ENCODE measurements at places on chromosomes 4 and X. TPM values are rescaled to one million over a fixed set of nuclear protein-coding genes. Genes with fewer than 3 reads are reported as not detected.

VCX3A gene
- not detected for total RNA-seq

CTAG1B gene
- total RNA-seq, result not detected

ANOS1 gene
- 0.03 TPM for total RNA-seq

RNF175 gene
- not detected for total RNA-seq

SH2D1A gene
- total RNA-seq, result 42.1 TPM

DNAAF6 gene
- not detected for total RNA-seq

TMEM31 gene
- total RNA-seq, result not detected

ANXA3 gene
- 4.2 TPM for total RNA-seq

COL4A6 gene
- not detected for total RNA-seq

CSN1S1 gene
- total RNA-seq, result not detected

DNA sequence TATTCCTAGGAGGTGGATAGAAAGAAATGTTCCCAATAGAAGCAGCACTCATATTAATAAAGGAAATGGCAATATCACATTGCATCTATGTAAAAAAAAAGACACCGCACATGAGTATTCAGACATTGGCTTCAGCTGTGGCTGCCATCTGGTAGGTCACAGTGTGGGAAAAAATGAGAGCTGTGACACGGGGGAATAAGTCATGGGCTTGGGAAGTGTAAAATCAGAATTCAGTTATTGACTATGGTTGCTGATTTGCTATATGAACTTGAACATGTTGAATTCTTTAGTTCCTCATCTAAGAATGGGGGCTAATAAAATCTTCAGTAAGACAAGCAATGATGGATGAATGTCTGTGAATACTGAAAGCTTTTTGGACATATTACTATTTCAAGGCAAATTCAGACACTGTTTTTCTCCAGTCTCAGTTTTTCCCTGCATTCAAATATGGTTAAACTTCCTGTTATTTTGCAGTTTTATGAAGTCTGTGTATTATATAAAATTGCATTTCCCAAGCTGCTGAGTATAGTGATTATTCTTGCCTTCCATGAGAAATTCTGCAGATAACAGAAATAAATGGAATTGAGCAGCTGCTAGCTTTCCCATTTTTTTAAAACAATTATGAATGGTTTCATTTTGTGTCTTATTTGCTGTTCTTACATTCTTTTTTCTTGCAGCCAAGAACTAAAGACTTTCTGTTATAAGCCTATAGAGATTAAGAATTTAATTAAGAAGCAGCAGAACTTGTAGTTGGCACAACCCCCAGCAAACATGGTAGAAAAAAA, 221.0 kb downstream of the ANKRD50 start:
- no peak for DNase-seq

DNA sequence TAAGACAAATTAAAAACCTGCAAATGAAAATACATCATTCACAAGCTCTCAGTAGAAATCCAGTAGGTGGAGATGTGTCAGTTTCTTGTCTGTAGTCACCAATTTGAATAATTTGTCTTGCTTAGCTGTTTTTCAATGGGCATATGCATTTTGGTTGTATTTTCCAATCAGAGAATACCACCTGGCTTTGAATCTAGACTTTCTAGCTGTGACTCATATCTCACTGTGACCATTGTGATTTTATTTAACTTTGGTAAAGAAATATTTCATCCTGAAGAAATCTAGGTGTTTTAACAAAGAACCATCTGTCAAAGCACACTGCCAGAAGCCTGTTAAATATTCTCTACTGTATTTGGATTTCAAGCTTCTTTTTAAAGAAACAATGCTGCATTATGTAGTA, 1650.6 kb upstream of the IGFBP7 start:
- no peak for DNase-seq

DNA sequence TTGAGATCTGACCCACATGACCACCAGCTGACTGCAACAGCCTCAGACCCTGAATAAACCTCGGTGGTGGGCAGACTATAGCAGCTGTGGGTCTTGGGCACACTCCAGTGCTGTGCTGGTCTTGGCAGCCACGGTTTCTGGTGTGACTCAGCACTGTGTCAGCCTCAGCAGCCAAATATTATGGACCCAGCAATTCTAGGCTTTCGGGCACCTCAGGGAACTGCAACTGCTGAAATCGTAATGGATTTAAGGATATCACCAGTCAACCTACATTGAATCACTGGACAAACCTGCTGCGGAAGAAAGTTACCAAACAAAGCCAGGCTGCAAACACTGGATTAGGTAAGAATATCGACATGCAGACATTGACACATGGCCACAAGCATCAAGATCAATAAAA, 10.5 kb upstream of the UBE2NL start:
- DNase-seq, result no peak

DNA sequence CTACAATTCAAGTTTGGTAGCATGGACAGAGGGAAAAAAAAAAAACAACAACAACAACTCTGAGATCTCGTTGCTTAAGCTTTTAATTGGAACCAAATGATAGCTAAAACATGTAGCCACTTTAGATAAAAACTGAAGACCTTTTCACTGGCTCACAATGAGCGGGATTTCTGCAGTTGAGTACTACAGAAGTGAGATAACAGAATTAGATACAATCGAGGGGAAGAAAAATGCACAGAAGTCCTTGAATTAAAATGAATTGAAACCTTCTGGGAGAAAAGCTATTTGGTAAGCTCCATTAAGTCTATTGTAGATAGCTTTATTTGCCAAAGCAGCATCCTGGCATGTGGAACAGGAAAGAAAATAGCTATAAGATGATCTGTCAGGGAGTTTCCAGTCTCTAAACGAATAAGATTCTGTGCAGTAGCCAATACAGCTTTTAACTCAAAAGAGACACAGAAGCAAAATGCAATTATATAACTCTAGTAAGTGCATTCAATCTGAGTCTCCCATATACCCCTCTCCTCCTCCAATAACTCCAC, 248.5 kb downstream of the ENOX2 start:
- no peak for DNase-seq

DNA sequence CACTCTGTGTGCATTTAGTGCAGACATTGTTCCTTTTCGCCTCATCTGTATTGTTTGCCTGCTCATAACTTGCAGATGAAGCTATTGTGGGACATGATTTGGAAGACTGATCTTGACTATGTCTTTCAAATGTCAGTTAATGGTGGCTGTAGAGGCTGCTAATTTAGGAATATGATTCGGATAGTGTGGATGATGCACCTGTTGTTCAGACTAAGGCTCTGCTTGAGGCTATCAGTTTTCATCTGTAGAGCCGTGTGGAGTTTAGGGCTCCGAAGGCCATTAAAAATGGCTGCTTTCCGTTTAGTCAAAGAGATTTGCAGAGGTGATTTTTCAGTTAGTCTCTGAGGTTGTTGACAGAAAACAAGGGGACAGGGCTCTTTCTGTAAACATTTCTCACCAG, 102.0 kb downstream of the GBA3 start:
- no peak for DNase-seq

DNA sequence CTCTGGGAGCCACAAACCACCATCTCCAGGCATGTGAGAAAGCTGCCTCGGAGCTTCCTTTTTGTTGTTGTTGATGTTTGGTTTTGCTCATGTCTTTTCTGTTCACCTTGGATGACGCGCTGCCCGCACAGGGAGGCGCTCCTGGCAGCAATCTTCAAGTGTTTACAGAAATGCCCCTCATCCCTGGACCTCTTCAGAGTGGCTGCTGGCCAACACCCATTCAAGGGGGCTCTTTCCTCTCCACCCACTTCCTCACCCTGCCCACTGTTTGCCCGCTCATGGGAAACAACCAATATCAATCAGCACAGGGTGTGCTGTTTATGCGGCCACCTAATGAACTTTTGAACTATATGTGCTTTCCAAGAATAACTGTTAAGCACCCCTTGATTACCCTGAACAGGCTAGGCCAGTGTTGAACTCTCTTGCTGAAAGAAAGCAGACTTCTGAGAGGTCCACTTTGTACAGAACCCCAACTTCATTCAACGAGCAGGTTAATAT, 355.1 kb upstream of the CLNK start:
- no peak for DNase-seq

- no peak for DNase-seq
Observed at GRCh38 chr4:20831746-20832145, 131.5 kb downstream of the PACRGL start.

- no peak for DNase-seq
Observed at GRCh38 chr4:86441175-86441936, 81.5 kb upstream of the MAPK10 start.

DNA sequence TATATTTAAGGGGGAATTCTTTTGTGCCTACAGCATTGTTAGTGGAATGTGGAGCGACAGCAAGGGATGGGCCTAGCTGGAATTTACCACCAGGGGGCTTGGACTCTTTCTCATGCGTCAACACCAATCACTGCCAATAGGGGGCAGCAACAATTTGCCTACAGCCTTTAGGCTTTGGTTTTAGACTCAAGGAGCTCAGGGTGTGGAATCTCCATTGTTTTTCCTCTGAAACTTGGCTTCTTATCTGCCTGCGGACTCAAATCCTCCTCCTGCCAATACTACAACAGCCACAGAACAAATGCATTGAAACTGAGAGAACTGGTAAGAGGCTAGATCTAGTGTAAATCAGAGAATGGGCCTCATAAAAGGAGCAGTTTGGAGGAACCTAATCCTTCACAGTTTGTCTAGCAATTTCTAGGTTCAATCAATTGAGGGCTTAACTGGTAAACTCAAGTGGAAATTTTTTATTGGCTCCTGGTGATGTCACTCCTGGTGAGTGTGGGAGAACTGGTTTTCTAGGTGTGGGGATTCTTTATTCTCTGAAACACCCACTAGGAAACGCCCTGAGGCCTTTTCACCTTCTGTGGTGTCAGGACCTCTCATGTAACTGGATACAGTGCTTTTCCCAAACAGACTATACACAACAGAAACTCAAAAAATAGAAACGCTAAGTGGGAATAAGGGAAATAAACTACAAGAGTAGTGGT, 27.9 kb upstream of the TMSB4X start:
- peak; percentile 81 for DNase-seq

- DNase-seq, result no peak
Observed at GRCh38 chr4:1400191-1400805, 5.9 kb downstream of the NKX1-1 start.

- DNase-seq, result no peak
Observed at GRCh38 chr4:170256807-170257206, 167.1 kb upstream of the AADAT start.

- no peak for DNase-seq
Observed at GRCh38 chrX:31233941-31234496, 162.2 kb upstream of the FTHL17 start.

DNA sequence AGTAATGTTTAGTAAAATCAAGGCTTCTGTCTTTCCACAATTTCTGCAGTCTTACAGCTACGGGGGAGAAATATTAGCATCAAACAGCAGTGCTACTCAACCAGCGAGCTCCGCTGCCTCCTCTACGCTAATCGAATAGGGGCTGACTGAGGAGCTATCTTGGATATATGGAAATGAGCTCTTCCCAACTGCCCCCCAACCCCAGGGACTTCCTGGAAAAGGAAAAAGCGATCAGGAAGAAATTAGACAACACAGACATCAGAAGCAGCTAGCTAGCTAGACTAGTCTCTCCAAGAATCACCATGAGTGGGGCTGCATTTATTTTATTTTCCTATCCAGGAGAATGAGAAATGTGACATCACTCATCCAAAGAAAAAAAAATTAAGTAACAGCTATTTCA, 7.6 kb downstream of the NKX6-1 start:
- DNase-seq, result no peak

DNA sequence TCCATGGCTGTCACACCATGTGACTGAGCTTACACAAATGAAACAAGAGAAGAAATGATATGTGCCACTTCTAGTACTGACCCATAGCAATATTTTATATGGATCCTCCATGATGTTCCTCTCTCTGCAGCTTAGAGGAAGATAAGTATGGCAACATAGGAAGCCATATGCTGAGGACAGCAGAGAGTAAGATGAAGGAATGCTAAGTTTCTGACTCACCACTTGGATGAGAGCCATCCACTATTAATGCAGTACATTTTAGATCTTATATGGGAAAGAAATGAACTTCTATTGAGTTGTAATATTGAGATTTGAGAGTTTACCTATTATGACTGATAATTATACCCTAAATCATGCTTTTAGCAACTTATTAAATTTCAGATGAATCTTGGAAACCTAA, 386.9 kb upstream of the MAOA start:
- DNase-seq, result no peak

- DNase-seq, result no peak
Observed at GRCh38 chr4:169253113-169253671, 17.6 kb downstream of the SH3RF1 start.
